Motor neuron (in vitro differentiated cells): ENCODE measurements at places on chromosomes 6 and 20. TPM values are rescaled to one million over a fixed set of nuclear protein-coding genes. Genes with fewer than 3 reads are reported as not detected.
A peak's percentile ranks its signal among the peaks of the same experiment; 100 is the strongest.

GRCh38 chr6:20686142-20686541 lies 151.9 kb downstream of the CDKAL1 start:
- no peak for ATAC-seq

GRCh38 chr6:156662025-156662445 lies 115.1 kb upstream of the ARID1B start:
- ATAC-seq: peak; percentile 65

DNA sequence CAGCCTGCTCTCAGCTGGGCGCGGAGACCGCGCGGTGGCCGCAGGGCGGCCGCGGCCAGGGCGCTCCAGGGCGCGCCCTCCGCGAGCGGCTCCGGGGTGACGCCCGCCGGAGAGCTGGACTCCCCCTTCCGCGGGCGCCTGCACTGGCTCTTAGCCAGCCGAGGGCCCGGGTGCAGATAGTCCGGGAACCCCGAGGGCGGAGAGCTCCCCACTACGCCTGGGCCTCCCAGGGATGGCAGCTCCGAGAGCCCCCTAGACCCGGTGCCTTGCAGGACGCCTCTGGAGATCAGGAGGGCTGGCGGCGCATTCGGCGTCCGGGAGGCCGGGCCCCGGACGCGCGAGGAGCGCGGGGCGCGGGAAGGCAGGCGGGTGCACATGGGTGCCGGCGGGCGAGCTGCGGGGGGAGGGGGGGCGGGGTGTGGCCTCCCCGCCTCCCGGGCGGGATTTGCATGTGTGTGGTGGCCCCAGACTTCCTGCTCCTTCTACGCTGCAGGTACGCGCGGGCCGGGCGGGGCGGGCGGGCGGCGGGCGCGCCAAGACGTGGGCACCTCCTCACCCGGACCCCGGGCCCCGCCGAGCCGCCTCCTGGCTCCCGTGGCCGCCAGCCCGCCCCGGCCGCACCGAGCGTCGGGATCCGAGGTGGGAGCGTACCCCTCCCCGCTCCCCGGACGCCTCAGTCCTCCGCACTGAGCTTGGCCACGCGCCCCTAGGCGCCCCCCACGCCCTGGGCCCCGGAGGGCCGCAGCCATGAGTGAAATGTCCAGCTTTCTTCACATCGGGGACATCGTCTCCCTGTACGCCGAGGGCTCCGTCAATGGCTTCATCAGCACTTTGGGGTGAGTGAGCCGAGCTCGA lies at the start of gene ITPR3:
Gene ITPR3, plus strand, starts transcription at position 467 of the 855 bp plus-strand sequence. Its CDS starts 281 bp downstream, at position 748.
- ATAC-seq: peak; percentile 71

Gene RGS17
- 12.9 and 14.0 TPM in 2 replicates for total RNA-seq

Gene GJA1
- 1.7 TPM in 2 replicates for total RNA-seq

Gene RIMS4
- total RNA-seq: 14.9 and 15.5 TPM in 2 replicates
